ENCODE measurements at places on chromosomes 1 and 21. TPM values are rescaled to one million over a fixed set of nuclear protein-coding genes. Genes with fewer than 3 reads are reported as not detected.

PRAMEF26 gene
- total RNA-seq: not detected

DNA sequence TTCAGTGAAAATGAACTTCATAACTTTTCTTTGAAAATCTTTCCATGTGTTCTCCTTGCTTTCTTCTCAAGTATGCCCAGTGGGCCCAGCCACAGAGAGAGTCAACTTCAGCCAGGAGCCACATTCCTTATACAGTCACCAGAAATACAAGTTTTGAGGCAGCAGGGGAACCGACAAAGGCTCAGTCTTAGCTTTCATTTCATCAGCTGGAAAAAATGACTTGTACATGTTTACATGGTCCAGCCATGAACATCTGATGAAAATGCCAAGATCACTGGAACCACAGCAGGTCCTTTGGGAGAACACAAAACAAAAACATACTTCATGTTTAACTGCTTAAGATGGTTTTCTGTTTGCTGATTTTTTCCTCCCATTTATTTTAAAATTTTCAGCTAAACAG, 72.5 kb downstream of the SYDE2 start:
- no peak overlapping the region for H3K27ac ChIP-seq
- no peaks in the 10 kb centered on the region for H3K36me3 ChIP-seq
- DNase-seq: no peak
- no peak overlapping the region for H3K4me3 ChIP-seq
- H3K4me1 ChIP-seq: no peaks in the 10 kb centered on the region

GRCh38 chr1:56286506-56286905, 292.9 kb downstream of the PLPP3 start:
- H3K4me1 ChIP-seq: peaks cover 4% of the 10 kb centered on the region
- no peak overlapping the region for H3K4me3 ChIP-seq
- DNase-seq: no peak
- no peaks in the 10 kb centered on the region for H3K36me3 ChIP-seq

- H3K36me3 ChIP-seq: no peaks in the 10 kb centered on the region
- no peak for DNase-seq
- no peak overlapping the region for H3K27ac ChIP-seq
- no peaks in the 10 kb centered on the region for H3K27me3 ChIP-seq
- no peak overlapping the region for H3K4me3 ChIP-seq
These were observed 253.5 kb upstream of the CACYBP start for GRCh38 chr1:174746024-174746808.

- DNase-seq: no peak
- no peaks in the 10 kb centered on the region for H3K4me1 ChIP-seq
- H3K36me3 ChIP-seq: no peaks in the 10 kb centered on the region
- no peaks in the 10 kb centered on the region for H3K27me3 ChIP-seq
These were observed 413.9 kb downstream of the ADGRL2 start for GRCh38 chr1:82214606-82215005.

DNA sequence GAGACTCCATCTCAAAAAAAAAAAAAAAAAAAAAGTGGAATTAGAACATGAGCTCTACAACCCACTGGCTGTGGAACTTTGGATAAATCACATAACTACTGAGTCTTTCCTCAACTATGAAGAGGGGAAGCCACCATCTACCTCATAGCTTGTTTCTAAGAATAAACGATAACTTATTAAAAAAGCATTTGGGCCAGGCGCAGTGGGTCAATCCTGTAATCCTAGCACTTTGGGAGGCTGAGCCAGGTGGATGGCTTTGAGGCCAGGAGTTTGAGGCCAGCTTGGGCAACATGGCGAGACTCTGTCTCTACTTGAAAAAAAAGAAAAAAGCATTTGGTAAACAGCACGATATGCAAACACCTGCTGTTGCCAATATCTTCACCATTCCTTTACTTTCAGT, 31.8 kb upstream of the MEF2D start:
- no peak for DNase-seq
- H3K36me3 ChIP-seq: no peaks in the 10 kb centered on the region
- H3K4me1 ChIP-seq: no peaks in the 10 kb centered on the region

- H3K27me3 ChIP-seq: no peaks in the 10 kb centered on the region
- H3K4me3 ChIP-seq: no peak overlapping the region
- H3K27ac ChIP-seq: no peak overlapping the region
- H3K4me1 ChIP-seq: no peaks in the 10 kb centered on the region
- no peaks in the 10 kb centered on the region for H3K36me3 ChIP-seq
These were observed 41.7 kb downstream of the EXTL2 start for GRCh38 chr1:100852976-100853375.

OR2T11 gene
- total RNA-seq: 0.57 TPM

OR14A2 gene
- total RNA-seq: not detected

GRCh38 chr1:219081943-219082925, 91.4 kb upstream of the LYPLAL1 start:
- no peaks in the 10 kb centered on the region for H3K36me3 ChIP-seq
- H3K27me3 ChIP-seq: no peaks in the 10 kb centered on the region
- H3K27ac ChIP-seq: no peak overlapping the region
- no peak for DNase-seq
- H3K4me3 ChIP-seq: no peak overlapping the region

RIMKLA gene
- total RNA-seq: 3.3 TPM

- no peak overlapping the region for H3K27ac ChIP-seq
- no peaks in the 10 kb centered on the region for H3K27me3 ChIP-seq
- H3K4me3 ChIP-seq: no peak overlapping the region
These were observed 399.7 kb downstream of the NEGR1 start for GRCh38 chr1:71882637-71883036.

ADAMTS1 gene
- total RNA-seq: 343 TPM

DNA sequence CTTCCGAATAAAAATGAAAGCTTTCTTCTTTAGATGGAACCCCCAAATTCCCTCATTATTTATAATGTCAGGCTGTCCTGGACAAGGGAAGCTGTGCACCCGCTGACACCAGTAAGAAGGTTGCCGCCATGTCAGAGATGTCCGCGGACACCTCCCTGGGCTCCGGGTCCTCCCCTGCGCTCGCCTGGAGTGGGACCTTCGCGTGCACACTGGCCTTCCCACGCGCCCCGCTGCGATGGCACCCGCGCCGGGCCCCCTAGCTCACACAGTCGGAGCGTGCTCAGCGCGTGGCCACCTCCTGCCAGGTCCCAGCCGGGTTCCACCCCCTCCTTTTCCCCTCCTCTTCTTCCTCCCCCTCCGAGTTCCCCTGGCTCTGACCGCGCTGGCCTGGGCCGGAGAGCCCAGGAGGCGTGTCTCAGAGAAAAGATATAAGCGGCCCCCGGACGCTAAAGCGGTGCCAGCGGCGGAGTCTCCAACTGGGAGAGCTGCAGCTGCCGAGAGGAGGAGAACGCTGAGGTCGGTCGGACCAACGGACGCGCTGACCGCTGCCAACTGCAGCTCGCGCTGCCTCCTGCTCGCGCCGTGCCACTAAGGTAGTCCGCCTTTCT, at the start of gene G0S2:
TSS of gene G0S2 (plus strand) at position 456 of the 608 bp plus-strand sequence. CDS start 273 bp downstream, outside the sequence.
- H3K36me3 ChIP-seq: no peaks in the 10 kb centered on the region
- H3K4me3 ChIP-seq: peak within 1 kb of the TSS; percentile 85
- H3K27me3 ChIP-seq: no peaks in the 10 kb centered on the region

LAX1 gene
- 6.9 TPM for total RNA-seq

GRCh38 chr1:232705815-232706575, 76.1 kb upstream of the SIPA1L2 start:
- no peaks in the 10 kb centered on the region for H3K27me3 ChIP-seq
- no peak for DNase-seq
- no peak overlapping the region for H3K27ac ChIP-seq
- no peak overlapping the region for H3K4me3 ChIP-seq
- H3K4me1 ChIP-seq: no peaks in the 10 kb centered on the region
